ENCODE measurements at places on chromosomes 11 and 22.

GRCh38 chr11:126663749-126664592 lies 308.5 kb downstream of the ST3GAL4 start:
- H3K27me3 ChIP-seq: no peaks in the 10 kb centered on the region
- no peak overlapping the region for H3K4me3 ChIP-seq
- no peaks in the 10 kb centered on the region for H3K36me3 ChIP-seq

DNA sequence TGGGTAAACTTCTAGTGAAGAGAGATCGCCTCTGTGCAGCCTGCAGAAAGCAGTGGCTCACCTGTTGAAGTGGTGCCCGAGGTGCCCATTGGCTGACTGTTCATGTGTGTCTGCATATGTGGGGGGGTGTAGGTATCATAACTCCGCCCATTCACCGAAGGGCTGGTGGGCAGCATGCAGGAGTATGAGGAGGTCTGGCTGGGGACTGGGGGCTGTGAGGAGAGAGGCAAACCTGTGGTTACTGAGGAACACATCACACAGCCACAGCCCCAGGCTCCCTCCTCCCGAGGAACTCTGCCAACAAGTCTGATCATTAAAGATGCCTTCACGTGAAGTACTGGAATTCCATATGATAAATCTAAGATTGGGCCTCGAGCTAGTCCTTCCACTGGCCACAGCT lies 20.5 kb downstream of the PAX6 start:
- no peak overlapping the region for H3K27ac ChIP-seq
- H3K36me3 ChIP-seq: no peaks in the 10 kb centered on the region
- DNase-seq: no peak
- H3K4me3 ChIP-seq: no peak overlapping the region
- H3K4me1 ChIP-seq: no peaks in the 10 kb centered on the region

DNA sequence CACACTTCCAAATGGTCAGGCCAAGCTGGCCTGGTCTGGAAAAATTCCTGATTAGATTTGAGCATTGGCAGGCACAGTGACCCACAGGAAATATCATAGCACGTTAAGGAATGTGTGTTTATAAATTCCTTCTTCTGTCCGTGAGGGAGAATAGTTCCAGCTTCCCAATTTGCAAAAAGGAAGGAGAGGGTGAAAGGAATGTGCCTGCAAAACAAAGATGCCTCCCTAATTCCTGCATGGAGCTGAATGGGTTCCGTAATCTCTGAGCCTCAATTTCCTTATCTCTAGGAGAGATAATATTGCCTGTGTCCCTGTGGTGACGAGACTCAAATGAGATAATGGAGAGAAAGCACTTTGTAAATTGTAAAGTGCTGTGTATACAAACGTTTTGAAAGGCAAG lies 105.1 kb downstream of the FEZ1 start:
- no peak overlapping the region for H3K4me3 ChIP-seq
- no peaks in the 10 kb centered on the region for H3K4me1 ChIP-seq
- H3K27me3 ChIP-seq: no peaks in the 10 kb centered on the region
- H3K27ac ChIP-seq: no peak overlapping the region

DNA sequence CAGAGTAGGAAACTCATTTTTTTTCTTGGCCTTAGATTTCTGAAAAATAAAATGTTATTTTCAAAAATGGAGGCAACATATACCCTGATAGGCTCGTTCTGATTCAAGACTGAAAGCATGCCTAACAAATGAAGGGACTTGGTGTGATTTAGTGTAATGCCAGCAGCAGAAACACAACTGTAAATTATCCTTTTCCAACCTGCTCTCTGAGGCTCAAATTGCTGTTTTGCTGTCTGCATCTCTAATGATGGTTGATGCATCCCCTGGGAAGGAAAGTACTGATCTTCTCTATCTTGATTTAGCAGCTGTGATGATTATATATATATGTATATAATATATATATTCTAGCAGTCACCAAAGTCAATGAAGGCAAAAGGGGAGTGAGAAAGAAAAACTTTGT lies 537.2 kb upstream of the API5 start:
- no peak overlapping the region for H3K4me3 ChIP-seq
- no peak for DNase-seq
- H3K27ac ChIP-seq: no peak overlapping the region

DNA sequence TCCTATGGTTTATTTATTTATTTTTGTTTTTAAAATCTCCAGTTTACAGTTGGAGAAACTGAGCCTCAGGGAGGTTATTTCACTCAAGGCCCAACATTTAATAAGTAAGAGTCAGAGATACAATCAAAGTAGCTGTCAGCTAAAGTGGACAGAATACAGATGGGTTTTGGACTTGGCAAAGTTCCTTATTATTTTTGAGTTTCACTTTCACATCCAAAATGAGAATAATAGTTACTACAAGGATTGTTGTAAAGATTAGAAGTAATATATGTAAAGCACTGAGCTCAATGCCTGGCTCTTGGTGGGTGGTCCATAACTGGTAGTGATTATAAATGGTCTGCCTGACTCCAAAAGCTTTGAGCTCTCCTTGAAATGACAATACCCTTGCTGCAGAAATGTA lies 87.5 kb upstream of the SESN3 start:
- no peak overlapping the region for H3K27ac ChIP-seq
- H3K4me1 ChIP-seq: no peaks in the 10 kb centered on the region
- H3K4me3 ChIP-seq: no peak overlapping the region
- H3K27me3 ChIP-seq: no peaks in the 10 kb centered on the region
- no peak for DNase-seq

DNA sequence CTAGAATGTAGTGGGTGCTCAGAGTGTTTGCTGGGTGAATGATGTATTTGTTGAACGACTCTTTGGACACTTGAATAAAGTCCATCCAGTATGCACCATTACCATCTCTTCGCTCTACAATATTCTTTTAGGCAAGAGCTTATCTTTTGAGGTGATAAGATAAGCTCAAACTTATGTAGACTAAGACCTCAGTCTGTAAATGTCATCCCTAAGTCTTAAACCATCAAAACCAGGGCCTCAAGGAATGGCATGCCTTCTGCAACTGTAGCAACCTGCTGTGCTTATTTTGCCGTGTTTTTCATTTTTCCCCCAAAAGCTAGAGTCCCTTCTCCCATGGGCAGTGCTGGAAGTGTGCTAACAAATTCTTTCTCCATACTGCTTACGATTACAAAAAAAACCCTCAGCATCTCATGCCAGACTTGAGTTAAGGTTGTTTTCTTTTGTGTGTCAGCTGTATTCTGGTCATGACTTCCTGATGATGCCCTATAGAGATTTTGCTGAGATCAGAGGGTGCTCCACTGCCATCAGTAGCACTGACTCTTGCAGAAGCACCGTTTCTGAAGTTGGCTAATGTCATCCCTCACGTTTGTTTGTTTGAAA lies 27.8 kb downstream of the LIMK2 start:
- H3K36me3 ChIP-seq: peaks cover 6% of the 10 kb centered on the region
- no peak for DNase-seq
- H3K4me3 ChIP-seq: no peak overlapping the region

- no peaks in the 10 kb centered on the region for H3K4me1 ChIP-seq
Measured at GRCh38 chr11:61803889-61804647, 11.4 kb downstream of the FEN1 start.

DNA sequence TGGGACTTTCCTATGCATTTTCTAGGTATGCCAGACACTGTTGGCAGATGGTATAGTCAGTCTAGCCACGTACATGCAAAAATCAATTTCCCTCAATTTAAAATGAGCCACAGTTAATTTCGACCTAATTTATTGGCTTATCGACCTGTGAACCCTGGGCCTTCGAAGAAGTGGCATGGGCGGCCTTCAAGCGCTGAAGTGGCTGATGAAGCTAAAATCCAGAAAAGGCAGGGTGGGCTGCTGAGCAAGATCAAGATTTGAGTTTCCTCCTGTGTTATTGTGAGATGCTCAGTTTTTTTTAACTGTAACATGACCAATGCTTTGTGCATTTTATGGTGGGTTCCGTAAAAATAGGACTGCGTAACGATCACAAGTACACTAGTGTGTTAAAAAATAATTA lies 5.8 kb upstream of the SORL1-AS1 start:
- no peaks in the 10 kb centered on the region for H3K36me3 ChIP-seq
- H3K4me3 ChIP-seq: peak overlapping the region; percentile 15
- no peak for DNase-seq
- H3K4me1 ChIP-seq: peaks cover 88% of the 10 kb centered on the region

DNA sequence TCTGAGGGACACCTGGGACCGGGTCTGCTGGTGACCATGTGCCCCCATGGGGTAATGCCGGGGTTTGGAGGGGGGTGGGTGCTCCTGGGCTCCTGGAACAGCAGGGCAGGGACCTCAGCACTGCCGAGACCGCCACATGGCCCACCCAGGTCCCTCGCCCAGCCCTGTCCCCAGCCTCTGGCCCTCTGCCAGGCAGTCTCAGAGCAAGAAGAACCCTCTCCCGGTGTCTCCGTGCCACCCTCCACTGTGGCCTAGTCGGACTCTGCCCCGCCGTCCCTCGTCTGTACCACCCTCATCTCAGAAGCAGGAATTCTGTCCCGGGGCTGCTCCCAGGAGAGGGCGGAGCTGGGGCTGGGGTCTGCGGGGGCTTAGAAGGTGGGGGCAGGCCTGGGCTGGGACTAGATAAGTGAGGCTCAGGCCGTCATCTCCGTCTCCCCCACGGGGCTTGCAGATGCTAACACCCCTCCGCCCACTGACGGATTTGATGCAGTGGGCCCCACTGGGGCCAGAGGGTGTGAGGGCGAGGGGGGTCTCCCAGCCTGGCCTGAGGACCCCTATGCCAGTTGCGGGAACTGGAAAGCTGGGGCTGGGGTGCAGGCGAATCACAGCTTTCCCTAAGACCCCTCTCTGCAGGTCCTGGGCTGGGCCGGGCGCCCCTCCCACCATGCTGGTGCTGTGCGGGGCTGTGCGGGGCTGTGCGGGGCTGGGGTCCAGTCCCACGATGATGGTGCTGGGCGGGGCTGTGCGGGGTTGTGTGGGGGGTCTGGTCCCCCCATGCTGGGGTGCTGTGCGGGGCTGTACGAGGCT lies 1.1 kb downstream of the MUC5AC start:
- no peaks in the 10 kb centered on the region for H3K4me1 ChIP-seq
- no peaks in the 10 kb centered on the region for H3K27me3 ChIP-seq
- no peak for DNase-seq
- H3K36me3 ChIP-seq: no peaks in the 10 kb centered on the region
- no peak overlapping the region for H3K4me3 ChIP-seq

GRCh38 chr11:36306888-36307287 lies 10.8 kb downstream of the PRR5L start:
- H3K4me3 ChIP-seq: no peak overlapping the region
- H3K27me3 ChIP-seq: no peaks in the 10 kb centered on the region
- H3K27ac ChIP-seq: no peak overlapping the region

DNA sequence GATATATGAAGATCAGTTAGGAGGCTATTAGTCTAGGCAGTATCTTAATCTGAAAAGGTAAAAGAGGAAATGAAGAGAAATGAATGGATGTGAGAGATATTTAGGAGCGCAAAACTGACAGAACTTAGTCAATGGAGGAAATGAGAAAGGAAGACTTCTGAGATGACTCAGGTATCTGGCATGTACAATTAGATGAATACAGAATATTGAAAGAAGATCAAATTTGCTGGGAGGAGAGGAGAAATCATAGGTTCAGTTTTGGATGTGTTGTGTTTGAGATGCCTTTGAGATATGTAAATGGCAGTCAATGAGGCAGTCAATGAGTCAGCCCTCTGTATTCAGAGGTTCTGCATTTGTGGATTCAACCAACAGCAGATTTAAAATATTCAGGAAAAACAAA lies 42.9 kb upstream of the GAB2 start:
- no peak overlapping the region for H3K27ac ChIP-seq
- H3K36me3 ChIP-seq: peaks cover 7% of the 10 kb centered on the region
- DNase-seq: no peak

GRCh38 chr11:105297463-105297862 lies 157.9 kb upstream of the CARD18 start:
- no peaks in the 10 kb centered on the region for H3K27me3 ChIP-seq
- H3K4me3 ChIP-seq: no peak overlapping the region
- H3K27ac ChIP-seq: no peak overlapping the region
- H3K36me3 ChIP-seq: no peaks in the 10 kb centered on the region
- no peak for DNase-seq

DNA sequence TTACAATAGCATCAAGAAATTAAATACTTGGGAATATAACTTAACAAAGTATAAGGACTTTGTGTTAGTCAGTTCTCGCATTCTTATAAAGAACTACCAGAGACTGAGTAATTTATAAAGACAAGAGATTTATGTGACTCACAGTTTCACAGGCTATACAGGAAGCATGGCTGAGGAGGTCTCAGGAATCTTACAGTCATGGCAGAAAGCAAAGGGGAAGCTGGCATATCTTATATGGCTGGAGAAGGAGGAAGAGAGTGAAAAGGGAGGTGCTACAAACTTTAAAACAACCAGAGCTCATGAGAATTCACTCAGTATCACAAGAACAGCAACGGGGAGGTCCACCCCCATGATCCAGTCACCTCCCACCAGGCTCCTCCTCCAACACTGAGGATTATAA lies 32.0 kb upstream of the CCDC134 start:
- H3K27ac ChIP-seq: no peak overlapping the region
- H3K27me3 ChIP-seq: no peaks in the 10 kb centered on the region
- H3K4me1 ChIP-seq: no peaks in the 10 kb centered on the region
- DNase-seq: no peak
- no peaks in the 10 kb centered on the region for H3K36me3 ChIP-seq

DNA sequence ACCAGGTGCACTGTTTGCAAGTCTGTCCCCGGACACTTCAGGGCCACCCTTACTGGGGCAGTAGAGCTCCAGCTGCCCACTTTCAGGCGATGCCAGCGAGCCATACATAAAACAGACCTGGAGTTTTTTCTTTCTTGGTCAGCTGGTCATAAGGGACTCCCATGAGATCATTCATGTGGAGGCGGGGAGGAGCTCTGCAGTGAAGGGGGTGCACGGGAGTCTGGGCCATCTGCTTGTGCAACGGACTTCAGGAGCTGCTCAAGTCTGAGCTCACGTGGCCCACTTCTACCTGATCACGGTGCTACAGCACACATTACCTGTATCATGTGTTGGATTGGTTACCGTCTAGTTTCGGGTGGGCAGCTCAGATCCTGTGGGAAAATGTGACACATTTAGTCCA lies 9.2 kb upstream of the MRGPRF start:
- no peak overlapping the region for H3K4me3 ChIP-seq
- H3K27me3 ChIP-seq: no peaks in the 10 kb centered on the region
- DNase-seq: no peak
- H3K27ac ChIP-seq: no peak overlapping the region

GRCh38 chr11:127995921-127996320 lies 591.4 kb downstream of the ETS1 start:
- H3K27me3 ChIP-seq: no peaks in the 10 kb centered on the region
- no peak for DNase-seq
- H3K4me1 ChIP-seq: no peaks in the 10 kb centered on the region
